ENCODE measurements at places on chromosomes 13 and 19.

GRCh38 chr13:93007928-93008327 is 218.7 kb upstream of the GPC6 start:
- no peak for DNase-seq

DNA sequence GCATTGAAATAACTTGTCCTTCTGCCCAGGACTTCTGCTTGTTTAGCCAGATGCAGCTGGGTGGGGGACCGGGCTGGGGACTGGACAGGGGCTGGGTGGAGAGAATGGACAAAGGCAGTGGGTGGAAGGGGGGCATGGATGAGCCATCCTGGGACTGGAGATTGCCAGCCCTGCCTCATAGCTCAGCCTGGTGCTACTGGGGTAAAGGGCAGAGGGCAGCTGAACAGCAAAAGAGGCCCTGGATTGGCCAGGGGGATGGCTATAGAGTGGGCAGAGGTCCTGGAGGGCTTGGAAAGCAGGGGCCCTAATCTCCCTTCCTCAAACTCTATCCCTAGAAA is 17.7 kb upstream of the PLAUR start:
- DNase-seq: no peak

DNA sequence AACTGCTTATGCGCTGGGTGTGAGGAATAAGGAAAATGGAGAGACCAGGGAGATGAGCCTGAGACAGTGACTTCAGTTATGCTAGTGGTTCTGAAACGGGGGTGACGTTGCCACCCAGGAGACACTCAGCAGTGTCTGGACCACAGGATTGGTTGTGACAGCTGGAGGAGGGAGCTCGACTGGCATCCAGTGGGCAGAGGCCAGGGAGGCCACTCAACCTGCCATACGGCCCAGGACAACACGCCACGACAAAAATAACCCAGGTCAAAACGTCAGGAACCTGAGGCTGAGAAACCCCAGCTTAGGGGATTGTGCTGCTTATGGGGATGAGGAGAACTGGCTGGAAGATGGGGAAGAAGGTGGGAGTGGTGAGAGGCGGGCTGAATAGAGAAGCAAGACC is 10.4 kb downstream of the ZSCAN5A start:
- no peak for DNase-seq

GRCh38 chr13:98490195-98490836 is 86.6 kb downstream of the STK24 start:
- DNase-seq: no peak

GRCh38 chr19:18778826-18779495 is 12.1 kb downstream of the COMP start:
- no peak for DNase-seq

DNA sequence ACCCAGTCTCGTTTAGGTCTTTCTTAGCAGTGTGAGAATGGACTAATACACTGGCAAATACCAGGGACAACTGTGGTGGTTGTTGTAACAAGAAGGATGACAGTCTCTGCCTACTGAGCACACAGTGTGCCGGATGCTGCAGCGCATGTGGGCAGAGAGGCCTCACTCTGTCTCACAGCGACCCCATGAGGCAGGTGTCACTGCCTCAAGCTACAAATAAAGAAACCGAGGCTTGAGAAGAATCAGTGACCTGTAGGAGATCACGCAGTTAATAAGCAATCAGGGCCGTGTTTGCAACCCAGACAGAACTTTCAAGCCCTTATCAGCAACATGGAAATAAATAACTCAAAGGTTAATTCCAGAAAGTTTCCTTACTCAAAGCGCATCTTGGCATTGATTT is 40.5 kb upstream of the GAS6 start:
- DNase-seq: no peak

DNA sequence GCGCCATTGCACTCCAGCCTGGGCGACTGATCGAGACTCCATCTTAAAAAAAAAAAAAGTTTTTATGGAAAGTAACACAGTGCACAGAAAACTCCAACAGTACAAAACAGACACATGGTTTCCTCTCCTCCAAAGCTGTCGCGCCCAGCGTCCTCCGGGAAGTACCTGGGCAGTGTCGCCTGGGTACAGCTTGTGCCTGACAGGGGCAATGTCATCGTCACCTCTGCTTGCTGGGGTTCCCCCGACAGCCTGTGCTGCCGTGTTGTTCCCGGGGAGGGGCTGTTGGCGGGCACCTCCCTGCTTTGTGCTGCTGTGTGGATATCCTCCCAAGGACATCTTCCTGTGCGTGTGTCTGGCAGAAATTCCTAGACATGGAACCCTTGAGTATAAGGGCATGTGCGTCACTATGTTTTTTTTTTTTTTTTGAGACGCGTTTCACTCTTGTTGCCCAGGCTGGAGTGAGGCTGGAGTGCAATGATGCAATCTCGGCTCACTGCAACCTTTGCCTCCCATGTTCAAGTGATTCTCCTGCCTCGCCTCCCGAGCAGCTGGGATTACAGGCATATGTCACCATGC is 2.4 kb upstream of the F2RL3 start:
- no peak for DNase-seq

Data from activated CD4-positive, alpha-beta T cell treated with anti-CD3 and anti-CD28 coated beads, Interleukin-2, Interleukin-4, amounts not matched to agents 100 ng/mL and 50 ng/mL, durations not matched to agents 16 hours and 8 hours (primary cell).